Hippocampal formation (tissue), 2 donors: ENCODE measurements at places on chromosomes 13 and 19.

- DNase-seq, result no peak
These were observed 35.8 kb upstream of the SPART start for GRCh38 chr13:36382030-36382429.

DNA sequence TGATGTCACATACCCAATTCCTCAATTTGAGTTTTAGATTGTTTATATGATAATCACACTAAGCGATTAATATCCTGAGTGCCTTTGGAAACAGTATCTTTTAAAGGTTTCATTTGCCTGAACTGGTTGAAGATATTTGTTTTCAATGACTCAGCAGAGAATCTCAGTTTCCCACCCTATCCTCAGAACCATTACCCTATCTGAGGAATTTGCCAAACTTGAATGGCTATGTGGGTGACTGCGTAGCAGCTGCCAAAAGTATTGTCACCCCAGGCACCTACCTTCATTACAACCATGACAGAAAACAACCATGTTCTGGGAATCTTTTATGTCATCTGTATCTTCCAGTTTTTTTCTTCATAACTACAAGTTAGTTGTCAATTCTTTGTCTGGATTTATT lies 440.1 kb upstream of the NBEA start:
- DNase-seq, result no peak

GRCh38 chr19:3057275-3057714 lies 5.0 kb downstream of the TLE5 start:
- peak; percentile 21 for DNase-seq

DNA sequence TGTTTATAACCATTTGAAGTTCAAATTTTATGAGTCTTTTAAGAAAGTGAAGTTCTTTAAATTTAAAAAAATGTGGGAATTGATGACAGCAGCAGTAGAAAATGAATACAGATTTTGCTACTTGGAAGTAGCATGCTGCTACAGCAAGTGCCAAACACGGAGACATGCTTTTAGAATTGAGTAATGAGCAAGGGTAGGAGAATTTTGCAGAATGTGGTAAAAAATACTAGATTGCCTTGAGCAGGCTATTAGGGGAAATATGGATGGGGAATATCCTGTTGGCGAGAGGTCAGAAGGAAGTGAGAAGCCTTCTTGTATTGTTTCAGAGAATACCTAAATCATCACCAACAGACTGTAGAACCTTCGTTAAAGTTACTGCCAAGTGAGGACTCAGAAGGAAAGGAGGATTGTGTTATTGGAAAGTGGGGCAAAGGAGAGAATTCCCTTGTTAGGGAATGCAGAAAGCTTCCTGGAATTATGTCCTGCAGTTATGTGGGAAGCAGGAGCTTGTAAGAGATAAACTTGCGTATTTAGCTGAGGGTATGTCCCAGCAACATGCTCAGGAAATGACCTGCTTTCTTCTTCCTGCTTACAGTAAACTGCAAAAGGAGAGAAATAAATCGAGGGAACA lies 32.4 kb upstream of the OXGR1 start:
- no peak for DNase-seq

- no peak for DNase-seq
These were observed 15.5 kb downstream of the STAP2 start for GRCh38 chr19:4322942-4323665.

DNA sequence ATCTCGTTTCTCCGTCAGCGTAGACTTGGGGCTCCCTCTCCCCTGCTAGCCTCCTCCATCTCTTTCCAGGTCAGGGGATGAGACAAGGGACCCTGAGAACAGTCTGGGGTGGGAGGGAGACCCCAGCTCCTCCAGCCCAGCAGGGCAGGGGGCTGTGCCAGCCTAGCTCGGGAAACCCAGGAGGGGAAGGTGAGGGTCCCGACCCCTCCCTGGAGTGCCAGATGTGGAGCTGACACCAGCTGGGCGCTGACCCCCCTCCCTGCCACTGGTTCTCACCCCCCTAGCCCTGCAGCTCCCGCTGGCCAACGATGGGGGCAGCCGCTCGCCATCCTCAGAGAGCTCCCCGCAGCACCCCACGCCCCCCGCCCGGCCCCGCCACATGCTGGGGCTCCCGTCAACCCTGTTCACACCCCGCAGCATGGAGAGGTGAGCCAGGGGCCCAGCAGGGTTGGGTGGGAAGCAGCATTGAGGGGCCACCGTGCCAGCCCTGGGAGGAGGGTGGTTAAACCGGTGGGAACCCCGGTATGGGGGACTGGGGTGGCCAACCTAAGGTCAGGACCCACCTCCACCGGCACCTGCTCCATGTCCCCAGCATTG lies 5.1 kb upstream of the TGFBR3L start:
- DNase-seq, result no peak

GRCh38 chr19:13089139-13089856 lies 13.4 kb downstream of the LYL1 start:
- DNase-seq, result no peak
